ENCODE measurements at places on chromosomes 1 and 21.

DNA sequence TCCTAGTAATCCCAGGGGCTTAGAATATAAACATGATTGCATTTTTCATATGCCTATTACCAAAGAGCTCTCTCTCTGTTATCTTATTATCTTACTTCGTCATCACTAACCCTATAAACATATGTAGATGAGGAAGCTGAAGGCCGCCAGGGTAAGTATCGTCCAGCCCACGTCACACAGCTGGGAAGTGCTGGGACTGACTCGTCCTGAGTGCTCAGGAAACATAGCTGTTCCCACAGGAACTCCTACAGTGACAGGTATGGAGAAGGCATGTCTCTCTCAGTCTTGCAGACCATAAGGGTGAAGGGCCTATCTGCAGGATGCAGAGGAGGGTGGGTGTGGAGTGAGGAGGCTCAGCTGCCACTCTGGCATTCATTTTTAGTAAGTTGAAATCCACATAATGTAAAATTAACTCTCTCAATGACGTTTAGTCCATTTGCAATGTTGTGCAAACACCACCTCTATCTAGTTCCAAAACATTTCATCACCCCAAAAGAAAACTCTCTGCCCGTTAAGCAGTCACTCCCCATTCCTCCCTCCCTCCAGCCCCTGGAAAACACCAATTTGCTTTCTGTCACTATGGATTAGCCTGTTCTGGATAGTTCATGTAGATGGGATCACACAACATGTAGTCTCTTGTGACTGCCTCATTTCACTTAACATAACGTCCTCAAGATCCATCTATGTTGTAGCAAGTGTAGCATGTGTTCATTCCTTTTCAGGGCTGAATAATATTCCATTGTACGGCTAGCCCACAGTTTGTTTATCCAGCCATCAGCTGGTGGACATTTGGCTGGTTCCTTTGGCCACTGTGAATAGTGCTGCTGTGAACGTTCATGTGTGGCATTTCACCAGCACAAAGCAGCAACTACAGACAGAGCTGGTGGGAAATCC is 68.3 kb downstream of the TCP10L start:
- DNase-seq, result peak; percentile 11

DNA sequence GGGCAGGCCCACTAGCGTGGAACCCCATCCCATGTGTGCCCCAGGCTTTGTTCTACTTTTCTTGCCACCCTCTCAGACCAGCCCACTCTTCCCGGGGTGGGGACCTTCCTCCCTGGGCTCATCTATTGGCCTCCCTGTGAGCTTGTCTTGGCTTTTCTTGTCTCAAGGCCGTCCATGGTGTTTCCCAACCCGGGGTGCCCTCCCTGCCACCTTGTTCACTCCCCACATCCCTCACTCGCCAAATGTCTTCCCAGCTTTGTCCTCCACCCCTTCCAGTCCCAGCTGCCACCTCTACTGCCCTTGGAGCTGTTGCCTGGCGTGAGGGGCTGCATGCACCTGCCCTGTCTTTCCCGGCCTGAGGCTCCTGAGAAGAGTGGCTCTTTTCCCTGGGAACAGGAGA is 18.4 kb downstream of the LRRC71 start:
- DNase-seq, result no peak

DNA sequence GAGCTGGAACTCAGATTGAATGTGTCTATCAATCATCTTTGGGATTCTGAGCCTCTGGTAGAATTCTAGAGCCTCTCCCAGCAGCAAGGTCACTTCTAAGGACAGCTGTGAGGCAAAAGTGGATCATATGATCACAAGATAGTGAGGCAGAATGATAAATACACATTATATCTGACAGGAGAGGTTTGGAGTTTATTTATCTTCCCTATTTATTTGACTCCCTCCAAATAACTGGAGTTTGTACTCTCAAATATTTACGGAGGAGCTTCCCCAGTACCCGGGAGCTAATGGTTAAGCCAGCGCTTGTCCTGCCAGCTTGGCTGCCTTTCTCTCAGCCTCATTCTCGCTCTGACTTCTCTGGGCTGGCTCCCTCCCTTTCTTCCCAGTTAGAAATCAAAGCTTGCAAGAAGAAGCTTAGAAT is 2.3 kb downstream of the HMGCS2 start:
- no peak for DNase-seq

DNA sequence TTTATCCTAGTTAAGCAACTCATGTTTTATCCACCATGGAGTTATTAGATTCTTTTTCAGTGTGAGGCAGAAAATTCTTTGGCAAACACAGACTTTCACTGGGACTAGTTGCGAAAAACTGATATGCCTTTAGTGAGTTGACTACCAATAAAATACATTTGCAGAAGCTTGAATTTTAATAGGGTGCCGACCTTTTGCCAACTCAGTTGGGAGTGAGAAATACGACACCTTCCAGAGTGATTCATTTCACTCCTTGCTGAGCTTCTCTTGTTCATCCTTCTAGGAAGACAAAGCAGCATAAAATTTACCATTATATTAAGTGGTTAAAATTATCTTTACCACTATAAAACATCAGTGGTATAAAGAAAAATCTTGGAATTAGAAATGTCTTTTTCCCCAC is 1.2 kb upstream of the KRTAP23-1 start:
- DNase-seq, result no peak

- DNase-seq, result no peak
These were observed at the start of gene LBR for GRCh38 chr1:225427235-225428067. Gene LBR, minus strand, starts transcription at chr1:225428038. Its CDS starts 3,963 bp downstream, at chr1:225424075.

DNA sequence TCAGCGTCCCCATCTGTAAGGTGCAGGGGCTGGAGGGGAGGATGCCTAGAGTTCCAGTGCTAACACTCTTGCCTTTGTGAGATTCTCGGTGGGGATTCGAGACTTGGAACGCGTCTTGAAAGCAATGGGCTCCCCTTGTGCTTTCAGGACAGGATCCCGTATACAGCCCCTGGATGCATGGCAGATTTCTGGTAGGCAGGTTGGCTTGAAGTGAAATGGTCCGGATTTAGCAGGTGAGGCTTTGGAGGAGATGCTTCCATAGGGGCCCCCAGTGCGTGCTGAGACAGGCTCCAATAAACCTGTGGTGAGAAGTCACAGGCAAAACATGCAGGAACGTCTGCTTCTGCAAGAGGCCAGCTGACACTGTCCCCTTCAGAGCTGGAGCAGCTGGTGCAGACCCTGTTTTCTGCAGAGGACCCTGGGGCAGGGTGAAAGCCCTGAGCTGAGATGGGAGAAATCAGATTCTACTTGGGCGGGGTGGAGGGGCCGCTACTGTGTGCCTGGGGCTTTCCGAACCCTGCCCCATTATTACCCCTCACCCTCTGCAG is 270.4 kb downstream of the PTPRU start:
- no peak for DNase-seq

- DNase-seq, result peak; percentile 34
These were observed 4.1 kb upstream of the AGTRAP start for GRCh38 chr1:11731691-11732283.

DNA sequence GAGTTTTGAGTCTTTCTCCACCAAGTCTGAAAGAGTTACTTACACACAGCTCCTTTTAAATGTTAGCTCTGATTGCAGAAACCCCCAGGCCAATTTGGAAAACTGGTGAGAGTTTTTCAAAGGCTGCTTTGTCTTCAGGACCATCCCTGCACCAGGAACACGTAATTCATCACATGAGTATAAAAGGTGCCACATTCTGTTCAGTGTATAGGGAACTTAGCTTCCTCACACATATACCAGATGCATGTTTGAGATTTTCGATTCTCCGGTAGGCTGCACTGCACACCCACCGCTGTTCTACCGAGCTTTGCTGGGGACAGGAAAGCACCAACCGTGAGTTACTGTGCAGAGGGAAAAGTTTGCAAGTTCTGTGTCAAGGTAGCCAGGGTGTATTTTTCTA is 28.3 kb upstream of the KCNK2 start:
- DNase-seq, result no peak

Data from fibroblast of skin of right biceps (primary cell).